ENCODE measurements at places on chromosomes 6 and 20.

- DNase-seq, result no peak
Observed at GRCh38 chr20:51493346-51493791, 49.1 kb downstream of the NFATC2 start.

GRCh38 chr20:30892541-30893345 lies 364.7 kb upstream of the DEFB115 start:
- no peak for DNase-seq

GRCh38 chr6:38112181-38112580 lies 292.7 kb downstream of the ZFAND3 start:
- DNase-seq, result no peak

- DNase-seq, result no peak
Observed at GRCh38 chr20:363319-364078, 16.6 kb downstream of the NRSN2 start.

DNA sequence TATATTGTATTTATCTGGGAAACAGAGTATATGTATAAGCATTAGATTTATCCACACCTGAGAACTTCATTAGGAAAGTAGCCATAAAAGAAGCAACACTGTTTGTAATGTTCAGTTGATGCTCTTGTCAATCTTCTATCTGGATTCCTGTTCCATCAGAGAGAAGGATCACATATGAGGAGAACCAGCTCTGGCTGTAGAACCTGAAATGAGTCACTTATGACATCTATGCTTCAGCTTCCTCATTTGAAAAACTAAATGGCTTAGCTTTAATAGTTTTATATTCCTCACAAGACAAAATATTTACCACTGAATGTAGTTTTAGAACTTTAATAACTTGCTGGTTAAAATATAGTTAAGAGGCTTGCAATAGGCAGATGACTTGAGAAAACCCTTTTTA lies 144.7 kb downstream of the TASP1 start:
- no peak for DNase-seq

GRCh38 chr6:15396808-15397207 lies 150.9 kb downstream of the JARID2 start:
- no peak for DNase-seq

- DNase-seq, result no peak
Observed at GRCh38 chr6:46949632-46950280, 28.0 kb upstream of the ADGRF5 start.

DNA sequence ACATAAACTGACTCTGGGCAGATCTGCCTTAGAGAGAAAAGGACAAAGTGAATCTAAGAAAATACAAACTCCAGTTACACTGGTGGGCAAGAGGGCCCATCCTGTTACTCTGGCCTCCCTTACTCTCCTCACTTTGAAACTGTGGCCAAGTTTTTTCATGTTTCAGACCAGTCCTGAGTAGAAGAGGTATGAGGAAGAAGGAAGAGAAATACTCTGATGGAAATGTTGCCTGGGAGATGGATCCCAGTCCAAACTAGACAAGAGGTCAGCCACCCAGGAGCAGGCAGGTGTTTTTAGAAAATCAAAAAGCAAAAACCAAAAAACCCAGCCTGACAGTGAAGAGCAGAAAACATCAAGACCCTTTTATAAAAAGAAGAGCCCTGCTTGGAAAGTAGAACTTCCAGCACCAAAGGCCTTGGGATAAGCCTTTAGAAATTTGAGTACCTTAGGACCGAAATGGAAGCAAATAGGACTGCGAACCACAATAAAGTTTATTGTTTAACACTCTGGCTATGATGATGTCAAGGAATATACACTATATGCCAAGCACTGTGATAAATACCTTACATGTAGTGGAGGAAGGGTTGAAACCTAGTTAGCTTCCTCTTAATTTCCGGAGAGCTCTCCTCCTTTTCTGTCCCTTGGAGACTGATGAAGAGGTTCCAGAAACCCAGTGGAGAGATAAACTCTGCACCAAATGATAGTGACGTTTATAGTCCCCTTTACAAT lies 123.1 kb downstream of the KLHL32 start:
- no peak for DNase-seq

- no peak for DNase-seq
Observed at GRCh38 chr20:29689411-29690225, 1567.8 kb upstream of the DEFB115 start.

GRCh38 chr6:118775381-118775780 lies 118.6 kb upstream of the ASF1A start:
- no peak for DNase-seq

- peak; percentile 13 for DNase-seq
Observed at GRCh38 chr6:946546-946945, 253.6 kb upstream of the EXOC2 start.

DNA sequence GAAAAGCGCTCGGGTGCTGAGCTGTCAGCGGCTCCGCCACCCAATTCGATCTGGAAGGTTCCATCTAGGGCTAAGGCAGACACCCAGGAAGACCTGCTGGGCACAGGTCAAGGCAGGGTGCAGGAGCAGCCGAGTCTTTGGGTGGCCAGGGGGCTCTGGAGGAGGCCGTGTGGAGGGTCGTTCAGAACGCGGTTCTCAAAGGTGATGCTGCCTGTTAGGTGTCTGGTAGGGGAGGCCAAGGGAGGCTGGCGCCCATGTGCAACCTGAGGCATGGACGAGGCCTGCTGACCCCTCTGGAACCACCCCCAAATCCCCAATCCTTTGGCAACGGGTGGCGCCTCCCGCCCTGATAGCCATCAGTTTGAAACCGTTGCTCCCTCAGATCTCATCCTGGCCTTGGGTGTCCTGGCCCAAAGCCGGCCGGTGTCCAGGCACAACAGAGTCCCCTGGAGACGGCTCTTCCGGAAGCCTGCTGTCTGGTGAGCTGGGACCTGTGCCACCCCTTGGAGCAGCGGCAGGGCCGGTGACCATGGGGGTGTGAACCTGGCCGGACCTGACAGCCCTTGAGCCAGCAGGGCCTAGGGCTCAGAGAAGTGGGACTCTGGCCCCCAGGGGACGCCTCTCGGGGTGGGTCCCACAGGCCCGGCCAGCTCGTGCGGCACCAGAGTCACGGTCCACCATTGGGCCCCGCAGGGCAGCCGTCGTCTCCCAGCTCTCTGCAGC lies 10.5 kb downstream of the SLC17A9 start:
- DNase-seq, result no peak

DNA sequence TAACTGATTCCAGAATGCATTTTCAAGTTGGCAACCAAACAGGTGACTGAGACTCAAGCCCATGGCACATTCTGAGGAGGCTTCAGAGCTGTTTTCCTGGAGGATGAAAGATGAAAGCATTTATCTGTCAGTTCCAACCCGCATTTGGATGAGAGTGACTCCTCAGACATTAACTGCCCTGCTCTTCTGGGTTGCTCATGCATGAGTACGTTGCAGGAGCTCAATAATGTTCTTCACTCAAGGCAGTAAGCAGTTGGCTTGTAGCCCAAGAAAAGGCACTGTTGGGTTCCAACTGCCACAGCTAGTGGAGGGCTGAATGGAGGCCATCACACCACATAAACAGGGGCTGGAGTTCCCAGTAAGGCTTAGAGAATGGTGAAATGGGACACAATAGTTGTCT lies 155.3 kb downstream of the FUT9 start:
- DNase-seq, result no peak

DNA sequence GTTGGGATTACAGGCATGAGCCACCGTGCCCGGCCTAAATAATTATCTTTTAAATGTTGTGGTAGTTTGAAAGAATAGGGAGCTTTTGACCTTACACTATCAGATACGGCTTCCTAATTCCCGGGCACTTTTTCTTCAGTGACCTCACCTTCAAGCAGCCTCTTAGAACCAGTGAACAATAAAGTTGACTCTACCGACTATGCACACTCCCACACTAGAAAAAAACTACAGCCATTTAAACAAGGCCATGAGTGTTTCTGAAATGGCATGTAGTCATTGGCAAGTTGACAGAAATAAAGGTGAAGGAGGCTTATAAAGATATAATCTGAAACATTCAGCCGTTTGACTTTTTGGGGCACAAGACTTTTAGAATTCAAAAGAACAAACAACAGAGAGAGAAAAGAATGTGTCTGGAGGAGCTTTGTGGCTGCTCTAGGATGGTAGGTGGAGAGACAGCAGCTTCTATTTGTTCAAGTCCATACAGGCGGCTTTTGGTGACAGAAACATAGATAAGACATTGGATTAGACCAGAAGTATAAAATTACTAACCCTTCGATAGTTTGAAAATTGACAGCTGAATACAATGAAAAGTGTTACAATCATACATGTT lies 75.2 kb downstream of the GJA1 start:
- DNase-seq, result peak; percentile 65

GRCh38 chr20:49669601-49670189 lies 44.0 kb downstream of the B4GALT5 start:
- no peak for DNase-seq

DNA sequence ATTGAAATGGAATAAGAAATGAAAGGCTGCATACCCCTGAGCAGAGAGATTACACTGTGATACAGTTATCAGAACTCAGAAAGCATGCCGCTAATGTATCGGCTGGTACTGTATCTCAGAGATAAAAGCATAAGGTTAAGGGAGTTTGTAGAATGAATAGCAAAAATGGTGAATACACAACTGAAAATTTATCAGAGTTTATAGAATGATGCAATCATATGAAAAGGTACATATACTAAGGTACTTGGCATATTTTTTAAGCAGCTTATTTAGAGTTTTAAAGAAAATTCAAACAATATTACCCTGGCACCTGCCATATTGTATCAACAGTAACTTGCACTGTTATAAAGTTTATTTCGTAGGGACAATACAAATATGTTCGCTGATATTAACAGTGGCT lies 364.0 kb downstream of the PHF3 start:
- DNase-seq, result no peak

DNA sequence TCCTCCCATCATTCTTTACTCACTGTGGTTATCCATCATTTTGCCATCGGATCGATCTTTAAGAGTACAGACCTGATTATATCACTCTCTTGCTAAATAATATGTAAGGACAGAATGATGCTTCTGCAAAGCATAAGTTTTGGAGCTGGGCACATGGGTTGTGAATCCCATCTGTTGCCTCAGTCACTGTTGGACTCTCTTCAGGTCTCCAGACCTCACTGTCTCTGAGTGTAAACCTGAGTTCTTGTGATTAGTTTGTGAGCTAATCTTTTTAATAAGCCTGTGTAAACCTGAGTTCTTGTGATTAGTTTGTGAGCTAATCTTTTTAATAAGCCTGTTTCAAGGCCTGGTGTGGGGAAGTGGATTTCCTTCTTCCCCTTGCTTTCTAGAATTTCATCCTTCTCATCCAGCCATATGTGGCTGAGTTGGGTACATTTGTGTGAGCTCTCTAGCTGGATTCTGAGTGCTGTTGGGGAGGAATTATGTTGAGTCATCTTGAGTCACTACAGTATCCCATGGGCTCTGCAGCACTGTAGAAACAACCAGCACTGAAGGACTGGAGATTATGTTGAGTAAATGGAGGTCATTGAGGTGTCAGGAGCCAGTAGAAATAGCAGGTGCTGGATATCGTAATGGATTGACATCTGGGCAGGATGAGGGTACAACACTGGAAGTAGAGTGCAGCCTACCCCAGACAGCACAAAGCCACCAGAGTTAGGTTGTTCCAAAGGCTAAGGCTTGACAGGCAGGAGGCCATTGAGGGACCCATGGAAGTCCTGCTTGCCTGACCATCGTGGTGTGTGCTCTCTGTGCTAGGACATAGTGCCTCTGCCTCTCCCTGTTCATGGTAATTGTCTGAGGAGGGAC lies 52.4 kb downstream of the SCAND1 start:
- DNase-seq, result peak; percentile 82

- DNase-seq, result no peak
Observed at GRCh38 chr20:4656491-4656890, 65.2 kb upstream of the PRND start.

DNA sequence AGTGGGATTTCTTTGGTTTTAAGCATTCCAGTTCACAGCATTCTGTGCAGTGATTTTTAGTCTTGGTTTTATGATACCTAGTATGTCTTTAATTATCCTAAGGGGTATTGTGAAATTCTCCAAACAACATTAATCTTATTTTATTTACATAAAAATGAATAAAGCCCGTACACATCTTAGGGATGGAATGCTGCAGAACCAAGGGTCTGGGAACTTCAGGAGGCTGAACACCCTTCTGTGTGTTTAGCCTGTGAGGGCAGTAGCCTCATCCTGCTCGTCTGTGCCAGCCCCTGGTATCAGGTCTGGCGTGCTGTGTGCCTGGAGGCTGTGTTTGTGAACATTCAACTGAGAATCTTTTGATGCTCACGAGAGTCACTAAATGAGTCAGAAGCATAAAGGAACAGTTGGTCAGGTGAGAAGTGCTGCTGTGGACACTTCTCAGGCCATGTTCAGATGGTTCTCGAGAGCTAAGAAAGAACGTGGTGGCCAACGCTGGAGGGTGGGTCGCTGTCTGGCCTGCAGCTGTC lies 25.2 kb upstream of the C20orf204 start:
- no peak for DNase-seq

DNA sequence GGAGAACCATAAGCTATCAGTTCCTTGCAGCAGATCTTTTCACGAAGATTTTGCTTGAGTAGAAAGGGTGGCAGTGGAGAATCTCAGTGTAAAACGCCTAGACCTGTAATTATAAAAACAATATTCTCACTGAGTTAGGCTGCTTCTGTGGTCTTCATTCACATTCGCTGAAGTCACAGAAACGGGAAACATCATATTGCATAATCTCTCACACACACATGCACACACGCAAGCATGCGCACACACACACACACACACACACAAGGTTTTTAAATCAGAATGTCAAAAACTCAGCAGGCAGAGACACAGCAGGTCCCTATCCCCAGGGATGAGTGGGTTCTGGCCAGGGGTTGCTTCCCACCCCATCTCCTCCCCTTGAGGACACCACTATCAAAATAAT lies 175.5 kb downstream of the ATXN1 start:
- DNase-seq, result no peak

DNA sequence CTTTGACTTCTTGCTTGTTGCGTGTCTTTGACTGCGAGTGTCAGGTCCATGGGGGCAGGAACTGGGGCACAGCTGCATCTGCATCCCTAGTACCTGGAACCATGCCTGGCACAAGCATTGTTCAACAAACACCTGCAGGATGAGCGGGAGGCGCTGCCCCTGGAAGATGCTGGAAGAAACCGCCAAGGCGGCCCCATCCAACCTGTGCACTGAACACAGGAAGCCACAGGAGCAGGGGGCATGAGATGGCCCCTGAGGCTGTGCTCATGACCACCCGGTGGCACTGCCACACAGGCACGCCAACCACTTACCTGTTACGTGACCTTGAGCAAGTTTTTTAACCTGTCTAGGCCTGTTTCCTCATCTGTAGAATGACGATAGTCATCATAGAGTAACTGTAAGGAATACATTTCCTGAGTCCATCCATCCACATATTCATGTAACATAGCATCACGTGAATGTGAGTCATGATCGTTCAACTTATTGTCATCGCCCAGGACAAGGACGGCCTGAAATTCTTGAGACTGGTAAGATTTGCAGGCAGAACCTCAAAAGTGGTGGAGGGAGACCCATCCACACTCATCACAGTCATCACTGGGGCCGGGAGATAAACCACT lies 374.2 kb downstream of the PREX1 start:
- DNase-seq, result no peak

GRCh38 chr6:105087571-105088211 lies 92.1 kb downstream of the POPDC3 start:
- DNase-seq, result peak; percentile 74

DNA sequence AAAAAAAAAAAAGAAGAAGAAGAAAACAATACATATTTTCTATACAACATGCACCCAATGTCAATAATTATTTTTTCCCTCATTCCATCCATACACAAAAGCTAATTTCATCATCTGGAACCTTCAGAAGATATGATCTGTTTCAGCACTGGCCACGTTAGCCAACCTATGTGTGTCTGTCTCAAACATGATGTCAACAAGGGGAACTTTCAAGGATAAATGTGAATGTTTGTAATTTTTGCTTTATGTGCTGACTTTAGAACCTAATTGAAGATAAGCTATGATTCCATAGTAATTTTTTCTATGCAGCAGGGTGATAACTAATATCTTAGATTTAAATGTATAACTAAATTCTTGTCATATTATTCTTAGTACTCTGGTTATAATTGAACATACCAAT lies 37.9 kb downstream of the IPCEF1 start:
- no peak for DNase-seq
